ENCODE measurements at places on chromosomes 5 and 9.

- DNase-seq: no peak
These were observed 46.1 kb downstream of the SCGB3A1 start for GRCh38 chr5:180545248-180545647.

- no peak for DNase-seq
These were observed 131.6 kb downstream of the FANCC start for GRCh38 chr9:95185956-95186355.

- DNase-seq: no peak
These were observed 526.7 kb upstream of the TYRP1 start for GRCh38 chr9:12166518-12166917.

- no peak for DNase-seq
These were observed 931 bp downstream of the FAM219A start for GRCh38 chr9:34457266-34458012.

GRCh38 chr5:130692770-130693169 is 472.3 kb downstream of the HINT1 start:
- DNase-seq: no peak

GRCh38 chr5:176154821-176155220 is 83.4 kb upstream of the SIMC1 start:
- no peak for DNase-seq
